ENCODE measurements at places on chromosomes 1 and 21.
A peak's percentile ranks its signal among the peaks of the same experiment; 100 is the strongest.

DNA sequence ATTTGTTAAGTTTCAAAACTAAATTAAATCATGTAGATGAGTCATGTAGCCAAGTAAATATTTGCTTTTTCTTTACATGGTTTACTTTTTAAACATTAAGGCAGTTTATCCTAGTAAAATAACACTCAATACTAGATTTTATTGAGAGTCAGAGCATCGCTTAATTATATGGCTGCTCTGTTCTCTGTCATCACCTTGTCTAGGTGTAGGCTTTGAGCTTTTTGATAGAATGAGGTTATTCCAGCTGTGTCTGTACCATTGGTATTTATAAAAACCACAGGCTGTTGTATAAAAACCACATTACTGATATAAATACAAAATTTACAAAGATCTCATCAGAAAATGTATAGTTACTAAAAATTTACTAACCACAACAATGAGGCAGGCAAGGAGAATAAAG is 42.5 kb upstream of the GPR52 start:
- no peak for DNase-seq
- H3K4me1 ChIP-seq, result no peaks in the 10 kb centered on the region
- H3K4me3 ChIP-seq, result no peak overlapping the region
- H3K36me3 ChIP-seq, result no peaks in the 10 kb centered on the region
- no peak overlapping the region for H3K27ac ChIP-seq

DNA sequence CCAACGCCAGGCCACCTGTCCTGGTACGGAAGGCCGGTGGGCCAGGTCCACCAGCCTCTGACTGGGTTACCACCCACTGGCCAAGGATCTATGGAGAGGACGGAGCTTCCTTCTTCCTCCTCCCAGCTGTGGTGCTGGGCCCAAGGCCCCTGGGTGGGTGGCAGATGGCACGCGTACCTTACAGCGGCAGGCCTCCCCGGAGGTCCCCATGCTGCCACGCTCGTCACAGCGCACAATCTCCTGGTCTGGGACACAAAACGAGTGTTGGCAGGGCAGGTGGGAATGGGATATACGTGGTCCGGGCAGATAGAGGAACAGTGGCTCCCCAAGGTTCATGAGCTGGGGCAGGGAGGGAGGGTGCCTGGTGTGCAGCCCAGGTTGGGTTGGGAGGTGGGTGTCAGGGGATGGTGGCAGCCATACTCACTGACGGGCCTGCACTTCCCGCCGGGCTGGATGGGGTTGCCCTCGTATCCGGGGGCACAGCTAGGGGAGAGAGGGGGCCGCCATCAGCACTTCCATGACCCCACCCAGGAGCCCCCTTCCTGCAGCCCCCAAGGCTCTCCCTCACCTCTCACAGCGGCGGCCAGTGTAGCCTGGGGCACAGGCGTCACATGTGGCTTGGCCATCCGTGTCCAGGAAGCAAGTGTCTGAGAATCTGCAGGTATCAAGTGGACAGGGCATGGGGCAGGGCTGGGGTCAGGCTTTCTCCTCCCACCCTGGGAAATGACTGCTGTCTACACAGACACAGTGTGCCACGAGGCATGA is 58.9 kb downstream of the HSPG2 start:
- no peak for DNase-seq
- no peak overlapping the region for H3K4me3 ChIP-seq
- no peaks in the 10 kb centered on the region for H3K27me3 ChIP-seq
- no peak overlapping the region for H3K27ac ChIP-seq
- no peaks in the 10 kb centered on the region for H3K4me1 ChIP-seq

GRCh38 chr1:153651771-153652170 is 6.7 kb upstream of the SNAPIN start:
- peaks cover 7% of the 10 kb centered on the region for H3K4me1 ChIP-seq
- H3K27ac ChIP-seq, result no peak overlapping the region
- no peak for DNase-seq
- no peaks in the 10 kb centered on the region for H3K27me3 ChIP-seq

- peaks cover 14% of the 10 kb centered on the region for H3K4me1 ChIP-seq
- peaks cover 31% of the 10 kb centered on the region for H3K27me3 ChIP-seq
- no peaks in the 10 kb centered on the region for H3K36me3 ChIP-seq
- no peak overlapping the region for H3K4me3 ChIP-seq
- no peak for DNase-seq
These were observed 110.1 kb downstream of the ERG start for GRCh38 chr21:38388203-38388602.

DNA sequence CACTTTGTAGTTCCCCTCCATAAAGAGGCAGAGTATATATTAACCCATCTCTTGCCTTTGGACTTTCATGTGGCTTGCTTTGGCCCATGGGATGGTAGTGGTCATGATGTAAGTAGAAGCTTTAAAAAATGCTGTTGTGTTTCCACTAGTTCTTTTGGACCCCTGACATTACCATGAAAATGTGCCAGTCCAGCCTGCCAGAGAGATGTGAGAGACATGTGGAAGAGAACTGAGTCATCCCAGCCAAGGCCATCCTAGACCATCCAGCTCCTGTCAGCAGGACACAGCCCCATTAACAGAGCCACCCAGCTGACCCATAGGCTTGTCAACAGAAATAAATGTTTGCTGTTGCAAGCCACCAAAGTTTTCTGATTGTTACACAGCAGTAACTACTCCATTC is 3.9 kb upstream of the CD101 start:
- H3K36me3 ChIP-seq, result peaks cover 2% of the 10 kb centered on the region
- no peak overlapping the region for H3K4me3 ChIP-seq
- peaks cover 24% of the 10 kb centered on the region for H3K4me1 ChIP-seq
- no peaks in the 10 kb centered on the region for H3K27me3 ChIP-seq
- H3K27ac ChIP-seq, result no peak overlapping the region

DNA sequence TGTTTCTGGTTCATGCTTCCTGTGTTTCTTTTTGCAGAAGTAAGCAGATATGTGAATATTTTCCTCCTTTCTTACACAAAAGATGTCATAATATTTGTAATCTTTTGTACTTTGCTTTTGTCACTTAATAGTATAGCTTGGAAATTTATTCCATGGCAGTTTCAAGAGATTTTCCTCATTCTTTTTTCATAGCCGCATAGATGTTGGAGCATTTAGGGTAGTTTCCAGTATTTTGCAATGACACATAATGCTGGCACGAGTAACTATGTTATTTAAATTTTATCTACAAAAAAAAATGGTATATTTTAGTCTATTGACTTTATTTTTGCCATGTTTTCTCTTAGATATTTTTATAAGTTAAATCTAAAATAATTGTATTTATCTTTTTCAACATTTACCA is 40.7 kb downstream of the AGO3 start:
- no peaks in the 10 kb centered on the region for H3K27me3 ChIP-seq
- H3K27ac ChIP-seq, result no peak overlapping the region
- peaks cover 1% of the 10 kb centered on the region for H3K4me1 ChIP-seq
- peaks cover 47% of the 10 kb centered on the region for H3K36me3 ChIP-seq
- DNase-seq, result no peak
- H3K4me3 ChIP-seq, result no peak overlapping the region

DNA sequence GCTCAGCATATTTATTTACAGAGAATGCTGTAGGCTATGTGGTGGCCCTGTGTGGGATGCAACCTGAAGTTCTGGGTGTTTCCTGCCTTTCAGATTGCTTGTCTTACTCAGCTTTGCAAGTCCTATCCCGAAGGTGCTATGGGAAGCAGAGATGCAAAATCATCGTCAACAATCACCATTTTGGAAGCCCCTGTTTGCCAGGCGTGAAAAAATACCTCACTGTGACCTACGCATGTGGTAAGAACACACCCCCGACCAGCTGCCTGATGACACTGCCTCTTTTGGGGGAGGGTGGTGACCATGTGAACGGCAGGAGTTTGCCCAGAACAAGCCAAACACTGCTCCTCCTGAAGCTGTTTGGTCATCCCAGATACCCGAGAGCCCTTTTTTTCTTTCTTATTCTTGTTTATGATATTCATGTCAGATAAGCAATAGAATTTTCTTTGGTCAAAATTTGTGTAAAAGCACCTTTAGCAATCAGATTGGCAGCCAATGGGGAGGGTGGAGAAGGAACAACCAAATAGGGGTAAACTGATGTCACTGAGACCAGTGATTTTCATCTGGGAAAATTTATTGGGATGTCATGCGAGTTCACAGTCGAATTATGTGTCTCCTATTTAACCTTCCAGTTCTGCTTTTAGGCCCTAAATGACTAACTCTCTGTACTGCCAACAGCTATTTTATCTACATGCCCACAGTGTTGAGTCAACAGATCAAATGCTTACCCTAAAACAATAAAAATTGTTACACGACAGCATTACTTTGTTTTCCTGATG is 82.6 kb downstream of the EVA1C start:
- H3K4me1 ChIP-seq, result peaks cover 2% of the 10 kb centered on the region
- no peak for DNase-seq
- no peak overlapping the region for H3K27ac ChIP-seq
- H3K36me3 ChIP-seq, result peaks cover 1% of the 10 kb centered on the region
- H3K4me3 ChIP-seq, result no peak overlapping the region

DNA sequence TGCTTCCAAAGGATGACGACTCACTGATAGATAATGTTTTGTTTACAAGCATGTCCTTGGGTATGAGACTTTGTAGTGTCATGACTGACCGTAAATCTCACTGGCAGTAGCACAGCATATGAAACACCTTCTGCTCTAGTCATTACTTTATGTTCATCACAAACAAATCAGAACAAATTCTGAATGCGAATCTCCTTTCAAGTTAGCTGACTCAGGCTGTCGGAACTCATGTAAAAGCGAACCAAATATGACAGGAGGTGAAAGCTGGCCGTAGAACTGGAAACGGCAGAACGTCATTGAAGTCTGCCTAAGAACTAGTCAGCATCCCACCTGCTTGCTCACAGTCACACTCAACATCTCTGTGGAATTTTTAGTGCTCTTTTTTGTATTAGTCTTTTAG is 143.9 kb downstream of the RGS7 start:
- no peaks in the 10 kb centered on the region for H3K4me1 ChIP-seq
- no peak overlapping the region for H3K27ac ChIP-seq
- no peak overlapping the region for H3K4me3 ChIP-seq
- no peaks in the 10 kb centered on the region for H3K36me3 ChIP-seq

DNA sequence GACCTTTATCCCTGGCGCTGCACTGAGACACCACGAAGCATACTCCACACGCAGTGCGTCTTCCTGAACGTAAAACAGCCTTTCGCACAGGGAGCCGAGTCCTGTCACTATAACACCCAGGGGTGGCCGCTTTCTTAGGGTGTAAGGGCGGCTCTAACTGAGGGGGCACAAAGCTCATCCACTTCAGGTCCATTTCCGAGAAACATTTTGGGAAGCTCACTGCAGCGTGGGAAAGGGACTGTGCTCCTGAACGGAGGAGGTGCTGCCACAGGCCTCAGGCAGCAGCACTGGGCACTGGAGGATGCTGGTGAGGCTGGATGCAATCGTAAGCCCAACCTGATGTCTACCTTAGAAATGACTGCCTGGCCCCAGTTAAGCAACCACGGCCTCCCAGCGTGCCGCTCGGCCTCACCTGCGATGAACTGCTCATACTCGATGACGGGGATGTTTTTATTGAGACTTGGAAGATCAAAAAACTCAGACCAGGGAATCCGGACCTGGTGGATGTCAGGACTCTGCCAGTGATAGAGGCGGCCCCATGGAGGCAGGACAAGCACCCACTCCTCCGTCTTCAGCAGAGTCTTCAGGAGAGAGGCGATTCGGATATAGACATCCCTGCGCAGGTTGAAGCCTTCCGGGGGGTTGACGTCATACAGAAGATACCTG is 2.3 kb downstream of the POFUT2 start:
- H3K4me3 ChIP-seq, result peak overlapping the region; percentile 46
- H3K36me3 ChIP-seq, result peaks cover 12% of the 10 kb centered on the region
- peaks cover 2% of the 10 kb centered on the region for H3K27me3 ChIP-seq
- DNase-seq, result no peak

DNA sequence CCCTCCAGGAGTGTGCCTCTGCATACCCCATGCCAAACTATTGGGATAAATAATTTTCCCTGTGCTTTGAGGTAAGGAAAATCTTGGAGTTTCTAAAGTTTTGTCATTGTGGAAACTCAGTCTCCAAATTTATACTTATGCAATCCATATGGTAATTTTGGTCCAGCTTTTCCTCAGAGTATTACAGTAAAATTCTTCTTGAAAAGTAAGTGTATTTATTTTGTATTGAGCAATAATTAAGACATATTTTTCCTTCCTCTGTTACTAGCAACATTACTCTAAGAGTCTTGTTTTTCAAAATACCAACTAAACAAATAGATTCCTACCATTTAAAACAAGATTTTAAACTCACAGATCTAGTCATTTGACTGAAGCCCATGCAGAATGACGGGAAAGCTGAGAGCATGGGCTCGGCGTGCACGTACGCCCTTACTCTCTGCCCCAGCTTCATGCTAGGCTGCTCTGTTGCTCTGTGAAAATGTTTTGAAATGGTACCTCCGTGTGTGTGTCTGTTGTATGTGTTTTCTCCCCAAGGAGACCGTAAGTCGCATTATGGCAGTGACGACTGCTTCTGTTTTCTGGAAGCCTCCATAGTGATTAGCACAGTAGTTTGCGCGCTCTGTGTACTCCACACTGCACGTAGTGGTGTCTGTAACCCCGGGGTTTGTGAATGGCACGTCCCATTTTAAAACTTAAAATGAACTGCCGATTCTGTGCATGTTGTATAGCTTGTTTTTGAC is 165.3 kb downstream of the SDCCAG8 start:
- DNase-seq, result no peak
- H3K27me3 ChIP-seq, result no peaks in the 10 kb centered on the region
- peak overlapping the region; percentile 80 for H3K27ac ChIP-seq
- H3K4me1 ChIP-seq, result peaks cover 38% of the 10 kb centered on the region

GRCh38 chr1:9451081-9451480 is 88.2 kb upstream of the SLC25A33 start:
- peak overlapping the region; percentile 11 for H3K27ac ChIP-seq
- no peak for DNase-seq
- peaks cover 6% of the 10 kb centered on the region for H3K27me3 ChIP-seq
- no peaks in the 10 kb centered on the region for H3K4me1 ChIP-seq
- no peaks in the 10 kb centered on the region for H3K36me3 ChIP-seq
- no peak overlapping the region for H3K4me3 ChIP-seq

DNA sequence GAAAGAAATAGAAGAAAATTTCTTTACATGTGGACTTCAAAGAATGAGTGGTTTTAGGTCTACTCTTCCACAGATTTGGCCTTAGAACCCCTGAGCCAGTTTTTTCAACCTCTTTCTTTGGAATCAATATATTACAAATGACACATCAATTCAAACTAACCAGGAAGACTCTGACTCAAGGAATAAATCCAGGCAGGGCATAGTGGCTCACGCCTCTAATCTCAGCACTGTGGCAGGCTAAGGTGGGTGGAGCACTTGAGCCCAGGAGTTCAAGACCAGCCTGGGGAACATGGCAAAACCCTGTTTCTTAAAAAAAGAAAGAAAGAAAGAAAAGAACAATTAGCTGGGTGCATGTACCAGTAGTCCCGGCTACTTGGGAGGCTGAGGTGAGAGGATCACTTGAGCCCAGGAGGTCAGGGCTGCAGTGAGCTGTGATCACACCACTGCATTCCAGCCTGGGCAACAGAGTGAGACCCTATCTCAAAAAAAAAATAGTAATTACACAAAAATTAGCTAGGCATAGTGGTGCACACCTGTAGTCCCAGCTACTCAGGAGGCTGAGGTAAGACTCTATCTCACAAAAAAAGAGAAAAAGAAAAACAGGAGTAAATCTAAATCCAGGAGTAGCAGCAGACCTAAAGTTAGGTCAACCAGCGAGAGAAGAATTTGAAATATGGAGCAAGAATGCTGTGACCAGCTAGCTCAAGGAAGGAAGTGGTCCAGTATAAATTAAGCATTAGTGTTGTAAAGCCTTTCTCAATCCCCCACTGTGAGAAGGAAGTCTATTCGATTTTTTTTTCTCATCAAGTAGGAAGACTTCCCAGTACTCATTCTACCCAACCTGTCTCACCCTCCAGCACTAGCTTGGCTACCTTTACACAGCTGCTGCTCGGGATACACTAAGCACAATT is 1.9 kb downstream of the SORT1 start:
- peaks cover 8% of the 10 kb centered on the region for H3K36me3 ChIP-seq
- DNase-seq, result no peak
- H3K27ac ChIP-seq, result no peak overlapping the region

Data from T-helper 2 cell treated with Interferon-gamma antibody and Interleukin-4, amounts not matched to agents 5 μg/mL and 100 μg/mL, for 36 hours (primary cell).